ENCODE measurements at places on chromosomes 11 and 22.

- DNase-seq: peak; percentile 68
Observed at GRCh38 chr11:119356349-119357031, 10.0 kb upstream of the MFRP start.

DNA sequence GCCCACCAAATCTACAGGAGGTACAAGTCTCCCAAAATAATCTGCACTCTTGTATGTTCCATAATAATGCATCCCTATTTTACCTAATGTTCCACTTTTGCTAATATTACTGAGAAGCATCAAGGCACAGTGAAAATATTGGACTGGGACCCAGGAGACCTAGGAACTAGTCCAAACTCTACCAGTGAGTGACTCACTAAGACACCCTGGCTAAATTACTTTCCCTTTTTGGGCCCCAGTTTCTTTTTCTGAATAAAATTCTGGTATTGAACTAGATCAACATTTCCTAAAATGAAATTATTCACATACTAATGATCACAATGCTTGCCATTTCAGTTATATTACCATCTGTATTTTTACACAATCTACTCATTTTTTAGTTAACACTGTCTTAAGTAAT, 19.6 kb downstream of the THAP12 start:
- no peak for DNase-seq

DNA sequence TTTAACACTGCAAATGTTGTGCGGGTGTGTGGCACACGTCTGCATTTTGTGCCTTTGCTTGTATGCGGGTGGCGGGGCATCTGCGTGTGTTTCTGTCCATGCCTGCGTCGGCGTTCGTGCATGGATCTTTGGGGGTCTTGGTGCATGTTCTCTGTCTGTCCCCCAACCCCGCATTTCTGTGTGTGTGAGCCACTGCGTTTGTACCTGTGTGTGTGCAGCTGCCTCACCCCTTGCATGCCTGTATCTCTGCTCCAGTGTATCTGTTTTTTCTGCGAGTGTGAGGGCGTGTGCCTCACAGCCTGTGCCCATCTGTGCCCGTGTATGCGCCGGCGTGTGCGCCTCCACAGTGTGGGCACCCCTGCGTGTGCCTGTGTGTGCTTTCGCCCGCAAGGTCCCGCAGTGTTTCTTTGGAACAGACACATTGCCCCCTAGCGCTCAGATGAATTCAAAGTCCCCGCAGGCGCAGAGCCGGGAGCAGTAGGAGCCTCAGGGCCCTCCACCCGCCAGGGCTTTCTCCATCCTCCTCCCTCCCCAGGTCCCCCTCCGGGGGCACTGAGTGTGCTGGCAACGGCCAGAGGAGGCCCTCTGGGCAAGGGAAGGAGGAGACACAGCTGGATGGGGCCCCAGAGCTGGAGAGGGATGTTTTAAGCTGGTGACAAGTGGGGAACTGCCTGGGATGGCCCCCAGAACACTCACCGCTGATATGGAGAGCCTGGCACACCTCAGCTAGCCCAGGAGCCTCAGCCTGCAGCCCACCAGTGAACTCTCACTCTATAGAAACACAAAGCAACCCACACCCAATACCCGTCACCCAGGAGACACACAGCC, 3.1 kb upstream of the MN1 start:
- DNase-seq: peak; percentile 43

GRCh38 chr11:19382131-19382611, 141.4 kb upstream of the E2F8 start:
- no peak for DNase-seq

GRCh38 chr11:9733212-9733611, 69.3 kb downstream of the SWAP70 start:
- no peak for DNase-seq

DNA sequence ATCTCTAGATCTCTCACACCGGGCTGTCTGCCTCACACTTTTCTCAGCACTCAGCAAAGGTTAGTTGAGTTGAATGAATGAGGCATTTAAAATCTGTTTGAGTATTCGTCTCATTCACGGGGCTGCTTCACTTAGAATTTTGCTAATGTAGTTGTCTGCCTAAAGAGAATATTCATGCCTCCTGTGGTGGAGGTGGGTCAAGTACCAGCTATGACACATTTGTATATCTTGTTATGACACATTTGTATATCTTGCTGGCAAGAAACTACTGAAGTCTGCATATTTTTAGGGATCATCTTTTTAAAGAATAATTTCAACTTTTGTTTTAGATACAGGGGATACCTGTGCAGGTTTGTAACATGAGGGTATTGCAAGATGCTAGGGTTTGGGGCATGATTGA, 43.1 kb downstream of the LDLRAD3 start:
- no peak for DNase-seq

DNA sequence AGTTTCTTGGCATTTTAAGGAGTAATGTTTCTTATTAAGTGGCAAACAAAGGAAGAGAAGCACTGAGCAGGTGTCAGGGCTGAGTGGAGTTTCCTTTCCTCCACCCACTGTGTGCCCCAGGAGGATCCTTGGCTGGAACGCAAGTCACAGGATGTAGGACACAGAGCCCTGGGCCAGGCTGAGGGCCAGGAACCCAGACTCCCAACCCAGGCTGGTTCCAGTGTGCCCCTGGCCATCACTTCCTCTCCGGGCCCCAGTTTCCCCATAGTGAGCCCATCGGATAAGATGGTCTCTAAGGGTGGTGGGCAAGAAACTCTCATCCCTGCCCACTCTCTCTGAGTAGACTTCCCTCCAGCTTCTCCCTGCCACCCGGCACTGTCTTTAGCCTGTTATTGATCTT, 45.3 kb downstream of the LMO1 start:
- DNase-seq: no peak

DNA sequence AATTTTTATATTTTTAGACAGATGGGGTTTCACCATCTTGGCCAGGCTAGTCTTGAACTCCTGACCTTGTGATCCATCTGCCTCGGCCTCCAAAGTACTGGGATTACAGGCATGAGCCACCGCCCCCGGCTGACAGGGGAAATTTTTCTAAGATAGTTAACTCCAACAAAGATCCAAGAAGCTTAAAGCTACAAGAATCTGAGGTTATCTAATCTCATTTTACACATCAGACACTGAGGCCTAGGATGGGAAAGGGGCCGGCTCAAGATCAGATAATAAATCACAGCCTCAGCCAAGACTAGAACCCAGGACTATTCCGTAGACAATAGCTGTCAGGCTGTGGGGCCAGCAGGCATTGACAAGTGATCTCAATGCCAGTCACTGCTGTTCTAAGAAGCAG, 94.0 kb downstream of the AMBRA1 start:
- no peak for DNase-seq

- no peak for DNase-seq
Observed at GRCh38 chr11:60477035-60477445, 15.5 kb upstream of the MS4A12 start.

- no peak for DNase-seq
Observed at GRCh38 chr11:74123008-74123448, 47.8 kb downstream of the C2CD3 start.

DNA sequence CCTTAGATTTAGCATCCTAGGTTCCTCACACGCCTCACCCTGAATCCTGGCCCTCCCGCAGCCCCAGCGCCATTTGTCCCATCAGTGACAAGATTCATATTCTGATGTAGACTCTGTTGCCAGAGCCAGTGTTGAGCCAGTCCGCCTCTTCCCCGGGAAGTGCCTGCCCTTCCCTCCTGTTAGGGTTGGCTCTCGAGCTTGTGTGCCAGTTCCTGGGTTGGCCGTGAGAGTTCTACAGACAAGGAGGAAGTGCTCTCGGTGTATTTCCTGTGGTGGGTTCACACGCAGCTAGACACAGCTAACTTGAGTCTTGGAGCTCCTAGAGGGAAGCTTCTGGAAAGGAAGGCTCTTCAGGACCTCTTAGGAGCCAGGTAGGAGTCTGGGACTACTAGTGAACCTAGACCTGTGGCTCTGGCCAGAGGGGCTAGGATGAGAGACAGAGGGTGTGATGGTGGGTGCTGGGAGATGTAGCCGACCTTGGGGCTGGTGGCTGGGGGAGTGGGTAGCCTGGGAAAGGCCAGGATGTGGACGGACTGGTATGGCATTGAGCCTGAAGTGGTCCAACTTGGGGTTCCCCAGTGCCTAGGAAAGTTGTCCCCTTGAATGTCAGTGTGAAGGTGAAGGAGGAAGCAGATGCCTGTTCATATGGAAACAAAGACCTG, at the start of gene IL18BP:
Gene IL18BP, plus strand, starts transcription at position 261 of the 662 bp plus-strand sequence. CDS start 1,076 bp downstream, outside the sequence.
- DNase-seq: no peak

GRCh38 chr22:50208430-50208938, 7.7 kb downstream of the SELENOO start:
- no peak for DNase-seq

DNA sequence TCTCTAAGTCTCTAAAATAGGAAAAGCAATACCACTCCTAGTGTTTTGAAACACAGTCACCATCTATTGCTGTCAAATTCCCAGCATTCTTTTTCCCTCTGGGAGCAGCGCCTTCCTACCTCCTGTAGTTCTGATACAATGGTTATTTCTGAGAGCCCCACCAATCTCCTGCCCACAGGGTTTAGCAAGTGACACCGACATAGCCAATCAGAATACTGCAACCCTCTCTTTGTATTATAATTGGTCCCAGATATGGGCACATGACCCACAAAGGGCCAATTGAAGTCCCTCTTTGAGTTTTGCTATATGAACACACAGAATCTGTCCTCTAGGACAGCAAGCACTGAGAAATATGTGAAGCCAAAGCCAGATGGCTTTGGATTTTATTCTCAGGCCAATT, 16.9 kb upstream of the ARHGAP42 start:
- DNase-seq: no peak

DNA sequence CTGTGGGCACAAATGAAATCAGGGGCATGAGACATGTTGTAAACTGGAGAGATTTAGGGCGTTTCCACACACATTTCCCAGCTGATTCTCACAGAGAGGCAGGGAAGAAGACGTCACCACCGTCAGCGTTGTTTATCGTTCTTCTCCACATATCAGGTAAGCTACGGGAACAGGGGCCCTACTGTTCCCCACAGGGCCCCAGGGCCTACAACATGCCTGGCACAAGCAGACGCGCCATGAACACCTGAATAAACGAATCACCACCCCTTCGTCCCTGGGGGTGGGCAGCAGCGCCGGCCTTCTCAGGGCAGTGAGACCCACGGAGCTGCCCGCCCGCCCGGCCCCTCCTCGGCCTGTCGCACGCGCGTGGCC, 342 bp downstream of the EFCAB6 start:
- no peak for DNase-seq

DNA sequence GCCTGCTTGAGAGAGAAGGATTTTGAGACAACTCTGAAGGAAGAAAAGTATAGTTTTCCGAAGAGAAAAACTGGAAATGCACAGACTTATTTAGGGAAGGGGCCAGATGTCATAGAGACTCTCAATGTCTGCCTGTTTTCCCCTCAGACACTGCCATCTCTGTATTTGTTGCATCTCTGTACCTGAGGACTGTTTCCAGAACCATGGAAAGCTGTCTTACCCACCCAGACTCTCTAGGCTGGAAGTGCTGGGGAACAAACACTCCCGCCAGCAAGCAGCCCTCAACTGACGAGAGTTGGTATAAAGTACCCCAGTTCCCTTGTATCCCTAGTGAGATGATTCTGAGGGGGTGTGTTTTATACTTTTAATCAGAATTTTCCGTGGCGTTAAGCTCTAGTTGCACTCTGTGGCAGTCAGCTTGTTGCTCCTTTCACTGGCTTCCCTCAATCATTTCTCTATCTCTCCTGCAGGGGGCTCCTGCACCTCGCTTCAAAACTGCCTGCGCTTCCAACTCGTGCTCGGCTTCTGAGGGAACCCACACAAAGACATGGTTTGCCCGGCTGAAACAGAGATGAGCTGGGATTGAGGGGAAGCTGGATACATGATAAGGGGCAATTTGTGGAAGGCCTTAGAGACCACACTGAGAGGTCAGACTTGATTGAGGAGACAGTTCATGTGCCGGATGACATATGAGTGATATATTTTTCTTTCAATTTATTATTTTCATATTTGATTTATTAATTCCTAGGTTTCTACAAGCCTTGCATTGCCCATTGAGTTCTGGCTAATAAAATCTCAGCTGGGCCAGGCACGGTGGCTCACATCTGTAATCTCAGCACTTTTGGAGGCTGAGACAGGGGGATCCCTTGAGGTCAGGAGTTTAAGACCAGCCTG, 36.9 kb upstream of the CLPB start:
- DNase-seq: peak; percentile 32

DNA sequence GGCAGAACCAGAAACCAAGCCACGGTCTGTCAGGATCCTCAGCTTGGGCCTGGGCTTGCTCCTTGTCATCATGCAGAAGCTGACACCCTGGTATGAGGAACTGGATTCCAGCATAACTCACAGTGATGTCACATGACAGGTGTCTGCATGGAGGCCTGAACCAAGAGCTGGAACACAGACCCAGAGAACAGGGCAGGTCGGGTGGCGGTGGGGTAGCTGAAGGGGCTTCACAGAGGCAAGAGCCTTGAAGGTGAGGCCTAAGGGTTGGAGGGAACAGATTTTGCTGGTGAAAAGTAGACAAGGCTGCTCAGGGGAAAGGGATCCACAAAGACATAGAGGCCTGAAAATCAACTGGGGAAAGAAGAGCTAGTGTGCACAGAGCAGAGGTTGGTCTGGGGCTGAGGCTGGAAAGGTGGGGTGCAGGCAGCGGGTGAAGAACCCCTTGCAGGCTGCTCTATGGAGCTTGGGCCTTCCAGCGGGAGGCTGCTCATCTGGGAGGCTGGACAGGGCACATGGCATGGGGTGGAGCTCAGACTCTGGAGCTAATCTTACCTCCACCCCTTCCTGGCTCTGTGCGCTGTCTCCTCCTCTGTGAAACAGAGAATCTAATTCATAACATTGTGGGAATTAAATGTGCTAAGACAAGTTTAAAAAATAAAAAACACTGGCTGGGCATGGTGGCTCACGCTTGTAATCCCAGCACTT, 18.4 kb upstream of the RPS3 start:
- DNase-seq: no peak

DNA sequence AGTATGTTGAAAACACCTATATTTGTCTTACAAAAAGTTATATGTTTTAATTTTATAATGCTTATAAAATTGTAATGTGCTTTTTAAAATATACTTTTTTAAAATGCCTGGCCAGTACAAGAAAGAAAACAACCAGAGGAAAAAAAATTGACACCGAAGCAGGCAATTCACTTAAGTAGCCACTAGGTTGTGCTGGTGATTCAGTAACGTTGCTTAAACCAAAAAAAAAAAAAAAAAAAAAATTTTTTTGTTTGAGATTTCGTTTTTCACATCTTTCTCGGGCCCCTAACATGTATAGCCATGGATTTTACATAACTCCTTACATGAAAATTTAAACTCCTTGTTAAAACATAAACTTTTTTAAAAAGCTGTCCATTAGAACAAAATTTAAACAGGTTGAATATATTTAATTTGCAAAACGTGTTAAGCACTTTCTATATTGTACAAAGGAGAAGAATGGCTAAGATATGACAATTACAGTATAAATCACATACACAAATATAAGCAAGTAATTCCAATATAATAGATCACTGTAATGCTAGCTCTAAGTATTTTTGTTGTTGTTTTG, 9.2 kb downstream of the OR8B4 start:
- no peak for DNase-seq

- no peak for DNase-seq
Observed at GRCh38 chr11:126265811-126266210, 2.9 kb downstream of the SRPRA start.

DNA sequence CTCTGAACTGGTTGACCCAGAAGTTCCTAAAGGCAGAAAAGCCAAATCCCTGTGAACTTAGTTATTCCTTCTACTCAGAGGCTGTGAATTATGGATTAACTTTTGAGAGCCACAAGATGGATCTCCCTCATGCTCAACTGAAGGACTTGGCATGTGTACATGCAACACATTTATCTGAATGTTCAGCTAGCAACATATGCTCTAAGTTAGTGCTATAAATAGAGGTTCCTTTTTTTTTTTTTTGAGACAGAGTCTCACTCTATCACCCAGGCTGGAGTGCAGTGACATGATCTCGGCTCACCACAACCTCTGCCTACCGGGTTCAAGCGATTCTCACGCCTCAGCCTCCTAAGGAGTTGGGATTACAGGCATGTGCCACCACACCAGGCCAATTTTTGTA, 40.1 kb downstream of the EIF4ENIF1 start:
- DNase-seq: no peak

Data from stimulated activated CD4-positive, alpha-beta T cell treated with anti-CD3 and anti-CD28 coated beads, Interleukin-12 subunit alpha, Interleukin-12 subunit beta, amount 100 ng/mL, for 4 hours (primary cell).